Cardiac septum (tissue), 1 donor: ENCODE measurements at places on chromosomes 6 and 20. TPM values are rescaled to one million over a fixed set of nuclear protein-coding genes. Genes with fewer than 3 reads are reported as not detected.

The BPIFB4 gene
- total RNA-seq: not detected

The SNX14 gene
- total RNA-seq: 43.0 TPM

The GGT7 gene
- total RNA-seq: 20.1 TPM

The ACTL10 gene
- 0.46 TPM for total RNA-seq

The CLPSL2 gene
- not detected for total RNA-seq

The SLC17A2 gene
- total RNA-seq: not detected

The ELOVL2 gene
- 1.8 TPM for total RNA-seq

The SMIM29 gene
- total RNA-seq: 27.1 TPM

The STMND1 gene
- total RNA-seq: not detected

The TINAG gene
- total RNA-seq: 0.70 TPM

The DLL1 gene
- total RNA-seq: 6.4 TPM

The SLC22A2 gene
- total RNA-seq: not detected

The NKAPL gene
- total RNA-seq: 6.6 TPM

The HSPA1B gene
- 221 TPM for total RNA-seq

The RAET1E gene
- total RNA-seq: not detected

The CCM2L gene
- total RNA-seq: 7.0 TPM

The VGLL2 gene
- total RNA-seq: 38.1 TPM

The CRISP3 gene
- 0.32 TPM for total RNA-seq

The C20orf204 gene
- total RNA-seq: 0.86 TPM

The EDN3 gene
- not detected for total RNA-seq

The PRPH2 gene
- total RNA-seq: 0.70 TPM

The ZNF165 gene
- 0.13 TPM for total RNA-seq

The PRSS35 gene
- 0.83 TPM for total RNA-seq

The SRMS gene
- total RNA-seq: not detected

The GJA10 gene
- not detected for total RNA-seq

The TNXB gene
- total RNA-seq: 59.9 TPM

The MYB gene
- total RNA-seq: 0.24 TPM

The DPPA5 gene
- not detected for total RNA-seq

The DNAAF9 gene
- 29.1 TPM for total RNA-seq

The TTBK1 gene
- 0.35 TPM for total RNA-seq

The NOX3 gene
- total RNA-seq: not detected

The CGA gene
- not detected for total RNA-seq

The CDSN gene
- total RNA-seq: not detected

The MDFI gene
- total RNA-seq: 4.3 TPM

The TMEM74B gene
- 2.7 TPM for total RNA-seq

The TRIM40 gene
- not detected for total RNA-seq
